GOT3 (cell line): ENCODE measurements at places on chromosomes 7 and 10.

DNA sequence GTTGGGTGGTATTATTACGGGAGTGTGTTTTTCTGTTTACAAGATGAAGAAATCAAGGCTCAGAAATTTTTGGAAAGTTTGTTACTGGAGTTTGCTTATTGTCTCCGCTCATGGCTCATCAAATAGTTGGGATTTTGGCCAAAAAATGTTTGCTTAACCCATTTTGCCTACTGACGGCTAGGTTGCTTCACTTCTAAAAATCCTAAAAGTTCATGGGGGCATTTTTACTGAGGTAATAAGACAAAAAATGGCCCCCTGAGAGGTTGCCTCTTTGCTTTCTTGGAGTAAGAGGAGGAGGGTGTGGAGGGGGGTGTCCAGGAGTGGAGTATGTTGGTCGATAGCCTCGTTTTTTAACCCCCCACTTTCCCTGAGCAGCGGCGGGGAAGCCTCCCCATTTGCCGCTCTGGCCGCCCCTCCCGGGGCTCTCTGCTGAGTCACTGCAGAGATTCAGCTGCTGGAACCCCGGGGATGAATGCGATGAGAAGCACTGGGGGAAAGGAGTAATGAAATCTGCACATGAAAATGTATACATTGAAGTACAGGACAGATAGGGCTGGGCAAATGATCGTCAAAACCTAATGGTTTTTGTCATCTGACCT, 1.5 kb downstream of the MEST start:
- DNase-seq: no peak

- no peak for DNase-seq
Measured at GRCh38 chr10:123560301-123561140, 105.6 kb upstream of the GPR26 start.

GRCh38 chr10:23918090-23918723, 290.7 kb upstream of the KIAA1217 start:
- DNase-seq: no peak

DNA sequence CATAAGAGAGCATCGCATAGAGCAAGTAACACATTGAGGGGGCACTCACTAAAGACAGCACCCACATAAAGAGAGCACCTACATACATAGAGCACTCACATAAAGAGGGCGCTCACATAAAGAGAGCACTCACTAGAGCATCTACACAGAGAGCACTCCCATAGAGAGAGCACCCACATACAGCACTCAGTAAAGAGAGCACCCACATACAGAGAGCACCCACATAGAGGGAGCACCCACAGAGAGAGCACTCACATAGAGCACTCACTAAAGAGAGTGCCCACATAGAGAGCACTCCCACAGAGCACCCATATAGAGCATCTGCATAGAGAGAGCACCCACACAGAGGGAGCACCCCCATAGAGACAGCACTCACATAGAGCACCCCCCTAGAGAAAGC, 47.8 kb downstream of the INSIG1 start:
- DNase-seq: no peak

GRCh38 chr7:103446049-103446520, at the start of gene SLC26A5:
TSS of gene SLC26A5 (minus strand) at chr7:103446207. CDS start at chr7:103421514, 24,693 bp downstream.
- no peak for DNase-seq
